NCI-H1694 treated with DMSO at 0.1 percent for 48 hours (cell line): ENCODE measurements at places on chromosomes 3 and 15.

- no peak for DNase-seq
Measured at GRCh38 chr3:15492847-15493360, 28.6 kb downstream of the COLQ start.

DNA sequence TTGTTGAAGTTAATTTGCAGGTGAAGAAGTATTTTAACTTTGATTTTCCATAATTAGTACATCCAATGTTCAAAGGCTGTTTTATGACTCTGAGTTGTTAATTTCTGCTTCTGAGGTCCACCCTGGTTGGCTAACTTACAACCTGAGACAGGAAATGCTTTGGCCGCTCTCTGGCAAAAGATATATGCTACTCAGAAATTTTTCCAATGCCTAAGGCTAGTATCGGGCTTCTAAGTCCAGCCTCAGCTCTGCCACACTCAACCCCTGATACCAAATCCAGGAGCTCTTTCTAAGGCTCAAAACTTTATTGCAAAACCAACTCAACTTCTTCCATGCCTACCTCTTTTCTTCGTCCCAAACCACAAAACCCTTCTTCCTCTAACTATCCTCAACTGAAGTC, 192.9 kb downstream of the NEK10 start:
- no peak for DNase-seq

DNA sequence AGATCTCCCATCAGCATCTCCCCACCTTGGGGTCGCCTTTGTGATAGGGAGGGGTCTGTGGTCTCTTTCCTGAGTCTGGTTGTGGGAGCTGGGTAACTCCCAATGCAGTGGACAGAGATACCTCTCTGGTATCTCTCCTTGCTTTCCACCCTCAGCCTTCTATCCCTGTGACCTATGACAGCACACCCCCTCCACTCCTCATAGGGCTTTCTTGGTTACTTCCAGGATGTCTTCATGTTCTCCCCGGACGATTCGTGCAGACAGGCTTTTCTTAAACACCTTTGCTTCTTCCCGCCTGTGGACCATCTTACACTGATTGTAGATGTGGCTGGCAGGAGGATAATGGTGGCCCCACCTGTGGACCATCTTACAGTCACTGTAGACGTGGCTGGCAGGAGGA, 14.2 kb upstream of the NRROS start:
- no peak for DNase-seq

DNA sequence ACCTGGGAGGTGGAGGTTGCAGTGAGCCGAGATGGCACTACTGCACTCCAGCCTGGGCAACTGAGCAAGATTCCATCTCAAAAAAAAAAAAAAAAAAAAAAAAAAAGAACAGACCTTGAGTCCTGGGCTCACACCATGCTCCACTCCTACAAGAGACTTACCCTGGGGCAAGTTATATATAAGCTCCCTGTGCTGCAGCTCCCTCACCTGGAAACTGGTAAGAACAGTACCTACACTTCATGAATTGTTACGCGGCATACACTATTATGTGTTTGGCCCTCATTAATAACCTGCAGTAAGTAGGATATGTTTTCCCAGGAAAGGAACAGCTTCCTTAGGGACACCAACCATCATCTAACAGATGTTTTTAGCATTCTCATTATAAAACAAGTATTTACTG, 119.6 kb downstream of the FMN1 start:
- DNase-seq, result no peak

GRCh38 chr15:22884344-22884743, 45.9 kb downstream of the NIPA2 start:
- DNase-seq, result no peak

GRCh38 chr3:95522449-95522848, 1291.9 kb upstream of the EPHA6 start:
- no peak for DNase-seq

DNA sequence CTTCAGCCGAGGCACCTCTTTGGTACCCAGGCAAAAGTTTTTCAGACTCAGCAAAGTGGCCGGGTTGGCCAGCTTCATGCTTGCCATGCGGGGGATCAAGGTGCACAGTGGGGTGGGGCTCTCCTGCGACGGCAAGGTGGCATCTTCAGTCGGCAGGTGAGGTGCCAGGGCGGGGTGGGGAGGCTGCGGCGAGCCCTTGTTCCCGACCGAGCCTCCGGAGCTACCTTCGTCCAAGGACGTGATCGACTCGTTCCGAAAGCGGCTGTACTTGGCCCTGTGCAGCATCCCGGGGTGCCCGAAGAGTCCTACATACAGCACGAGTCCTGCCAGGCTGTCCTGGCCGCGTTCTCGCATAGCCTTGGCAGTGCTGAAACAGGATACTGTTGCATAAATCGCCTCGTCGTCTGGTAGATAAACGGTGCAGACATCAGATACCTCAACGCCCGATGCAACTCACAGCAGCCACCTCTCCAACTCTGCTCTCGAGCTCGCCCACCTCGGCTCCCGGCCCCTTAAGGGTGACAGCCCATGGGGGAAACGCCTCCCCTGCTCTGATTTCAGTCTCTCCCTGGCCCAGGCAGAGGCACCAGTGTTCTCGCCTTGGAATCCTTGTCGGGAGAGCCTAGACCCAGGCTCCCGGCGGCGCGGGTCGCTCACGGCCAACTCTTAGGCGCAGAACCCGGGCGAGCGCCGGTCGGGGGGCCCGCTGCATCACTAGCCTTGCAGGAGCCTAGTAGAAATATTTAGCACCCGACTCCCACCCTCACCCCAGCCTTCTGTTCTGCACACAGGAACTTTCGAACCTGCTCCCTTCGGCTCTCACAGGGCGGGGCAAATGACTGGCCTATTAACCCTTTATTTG, 826 bp downstream of the SHC4 start:
- DNase-seq, result no peak

- no peak for DNase-seq
Measured at GRCh38 chr3:83460052-83460451, 1498.7 kb upstream of the CADM2 start.

- DNase-seq, result no peak
Measured at GRCh38 chr15:57541271-57541670, 50.4 kb upstream of the MYZAP start.

DNA sequence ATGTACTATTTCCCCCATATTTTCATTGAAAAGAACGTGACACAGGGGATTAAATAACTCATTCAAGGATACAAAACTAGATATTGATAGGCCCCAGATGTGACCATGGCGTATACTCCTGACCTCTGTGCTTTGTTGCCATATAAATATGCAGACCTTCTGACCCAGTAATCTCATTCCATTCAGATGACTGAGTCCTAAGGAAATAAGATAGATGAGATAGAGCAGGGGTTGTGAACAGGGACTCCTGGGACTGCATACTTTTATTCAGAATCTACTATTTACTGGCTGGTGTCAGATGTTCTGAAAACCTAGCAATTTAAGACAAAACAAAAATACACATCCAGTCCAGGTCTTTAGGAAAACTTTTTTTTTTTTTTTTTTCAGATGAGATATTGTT, 139.2 kb upstream of the MANF start:
- DNase-seq, result no peak

GRCh38 chr3:64082961-64083541, 59.8 kb upstream of the PSMD6 start:
- DNase-seq, result no peak

GRCh38 chr3:161989012-161989411, 492.4 kb downstream of the OTOL1 start:
- DNase-seq, result no peak

DNA sequence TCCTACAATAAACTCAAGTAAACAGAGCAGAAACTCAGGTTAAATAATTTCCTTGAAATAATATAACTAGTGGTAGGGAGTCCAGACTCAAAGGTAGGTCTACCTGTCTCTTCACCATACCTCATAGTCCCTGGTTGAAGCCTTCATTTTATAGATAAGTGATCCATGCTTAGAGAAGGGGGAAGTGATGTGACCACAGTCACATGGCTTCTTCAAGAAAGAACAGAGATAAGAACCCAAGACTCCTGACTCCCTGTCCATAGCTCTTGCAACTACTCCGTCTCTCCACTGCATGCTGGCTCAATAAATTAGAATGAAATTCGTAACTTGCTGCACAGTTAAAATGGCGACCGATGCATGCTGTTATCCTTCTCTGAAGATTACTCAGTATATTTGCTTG, 11.0 kb upstream of the C15orf61 start:
- no peak for DNase-seq

DNA sequence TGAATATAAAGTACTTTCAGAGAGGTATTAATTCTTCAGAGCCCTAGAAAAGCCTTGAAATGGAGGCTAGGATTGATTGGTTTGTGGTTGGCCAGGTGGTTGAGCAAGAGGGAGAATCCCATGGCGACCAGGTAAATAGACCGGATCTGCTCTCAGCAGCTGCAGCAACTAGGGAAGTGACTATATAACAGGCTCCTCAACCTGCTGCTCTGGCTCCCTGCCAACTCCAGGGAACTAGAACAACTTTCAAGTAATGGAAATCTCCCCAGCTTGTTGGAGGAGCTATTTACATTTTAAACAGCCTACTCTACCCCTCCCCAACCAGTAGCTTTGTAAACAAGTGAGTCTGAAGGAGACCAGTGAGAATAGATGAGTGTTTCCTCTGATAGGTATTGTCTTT, 121.8 kb upstream of the CADM2 start:
- DNase-seq, result peak; percentile 1
